ENCODE measurements at places on chromosomes 5 and 9.

- DNase-seq: no peak
- H3K36me3 ChIP-seq: no peaks in the 10 kb centered on the region
- H3K4me3 ChIP-seq: no peak overlapping the region
- no peak overlapping the region for H3K27ac ChIP-seq
- no peaks in the 10 kb centered on the region for H3K4me1 ChIP-seq
Observed at GRCh38 chr5:117394506-117395157, 820.0 kb upstream of the SEMA6A start.

GRCh38 chr9:112059966-112060320 is 115.2 kb downstream of the SUSD1 start:
- no peaks in the 10 kb centered on the region for H3K36me3 ChIP-seq
- no peaks in the 10 kb centered on the region for H3K27me3 ChIP-seq
- DNase-seq: no peak
- peaks cover 3% of the 10 kb centered on the region for H3K4me1 ChIP-seq

DNA sequence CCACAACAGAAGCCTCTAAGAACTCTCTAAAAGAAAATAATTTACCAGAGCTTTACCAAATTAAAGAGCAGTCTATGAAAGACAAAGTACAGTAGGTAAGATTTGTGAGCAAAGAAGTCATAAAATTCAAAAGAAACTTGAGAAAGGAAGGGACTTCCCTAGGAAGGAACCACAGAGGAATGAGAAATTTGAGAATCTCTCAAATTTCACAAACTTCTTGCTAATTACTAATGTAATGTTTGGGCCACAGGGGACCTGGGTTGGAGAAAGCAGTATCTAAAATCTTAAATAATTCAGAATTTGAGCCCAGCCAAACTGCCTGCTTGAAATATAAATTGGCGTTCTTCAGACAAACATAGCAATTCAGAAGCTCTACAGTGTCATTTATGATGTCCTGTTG is 225.0 kb upstream of the PRR16 start:
- DNase-seq: no peak
- H3K4me3 ChIP-seq: no peak overlapping the region
- H3K27ac ChIP-seq: no peak overlapping the region
- no peaks in the 10 kb centered on the region for H3K36me3 ChIP-seq
- H3K4me1 ChIP-seq: no peaks in the 10 kb centered on the region

DNA sequence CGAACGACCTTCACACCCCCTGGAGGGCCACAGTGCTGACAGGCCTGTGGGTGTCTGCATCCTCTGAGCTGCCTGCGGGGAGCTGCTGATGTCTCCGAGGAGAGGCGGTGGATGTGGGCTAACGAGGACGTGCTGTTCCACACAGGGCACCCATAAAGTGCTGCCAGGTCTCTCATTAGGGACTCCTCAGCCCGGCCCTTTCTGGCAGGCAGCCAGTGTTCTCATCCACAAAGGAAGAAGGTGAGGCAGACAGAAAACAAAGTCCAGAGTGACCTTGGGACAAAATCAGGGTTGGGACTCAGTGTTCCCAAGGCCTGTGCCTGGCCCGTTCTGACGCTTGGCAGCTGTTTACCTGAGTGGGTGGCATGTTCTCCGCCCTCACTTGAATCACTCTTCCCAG is 29.3 kb downstream of the CARTPT start:
- H3K4me1 ChIP-seq: peaks cover 5% of the 10 kb centered on the region
- no peaks in the 10 kb centered on the region for H3K36me3 ChIP-seq
- no peak overlapping the region for H3K4me3 ChIP-seq
- no peak for DNase-seq

GRCh38 chr9:38227061-38227540 is 158.1 kb upstream of the SHB start:
- no peaks in the 10 kb centered on the region for H3K27me3 ChIP-seq
- DNase-seq: peak; percentile 61
- H3K4me1 ChIP-seq: no peaks in the 10 kb centered on the region

- no peaks in the 10 kb centered on the region for H3K27me3 ChIP-seq
- no peak for DNase-seq
- H3K4me3 ChIP-seq: no peak overlapping the region
Observed at GRCh38 chr9:114383521-114384231, 4.1 kb downstream of the AKNA start.

DNA sequence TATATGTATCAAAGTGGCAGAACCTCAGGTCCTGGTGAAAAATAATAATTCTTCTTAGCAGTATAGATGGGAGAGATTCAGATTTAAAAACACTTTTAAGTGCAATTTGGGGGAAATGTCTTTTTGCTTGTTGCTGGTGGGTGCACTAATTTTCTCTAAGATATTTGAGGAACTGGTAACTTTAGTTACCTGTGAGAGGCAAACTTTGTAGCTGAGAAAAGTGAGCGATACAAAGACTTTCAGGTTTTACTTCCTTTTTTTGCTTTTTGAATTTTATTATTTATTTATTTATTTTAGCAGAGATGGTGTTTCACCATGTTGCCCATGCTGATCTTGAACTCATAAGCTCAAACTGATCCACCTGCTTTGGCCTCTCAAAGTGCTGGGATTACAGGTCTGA is 303.1 kb upstream of the PTGER4 start:
- no peak for DNase-seq
- H3K4me3 ChIP-seq: no peak overlapping the region
- no peaks in the 10 kb centered on the region for H3K36me3 ChIP-seq
- H3K4me1 ChIP-seq: no peaks in the 10 kb centered on the region
- no peak overlapping the region for H3K27ac ChIP-seq

DNA sequence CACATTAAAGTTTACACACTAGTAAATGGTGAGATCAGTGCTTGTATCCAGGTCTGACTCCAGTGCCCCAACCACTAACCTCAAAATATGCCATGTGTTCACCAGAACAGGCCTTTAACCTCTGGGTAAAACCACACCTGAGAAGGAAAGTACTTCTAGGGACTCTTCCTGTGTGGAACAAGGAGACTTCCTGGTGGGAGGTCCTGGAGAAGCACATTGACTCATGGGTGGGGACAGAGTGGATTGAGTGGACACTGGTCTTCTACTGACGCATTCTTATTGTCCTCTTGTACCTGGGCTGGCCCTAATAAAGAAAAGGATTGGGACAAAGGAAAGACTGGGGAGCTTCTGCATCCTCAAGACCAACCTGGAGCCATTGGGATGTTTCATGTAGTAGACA is 43.4 kb downstream of the ANGPTL2 start:
- H3K4me3 ChIP-seq: no peak overlapping the region
- H3K4me1 ChIP-seq: no peaks in the 10 kb centered on the region
- no peak for DNase-seq
- H3K27ac ChIP-seq: no peak overlapping the region
- H3K27me3 ChIP-seq: no peaks in the 10 kb centered on the region

DNA sequence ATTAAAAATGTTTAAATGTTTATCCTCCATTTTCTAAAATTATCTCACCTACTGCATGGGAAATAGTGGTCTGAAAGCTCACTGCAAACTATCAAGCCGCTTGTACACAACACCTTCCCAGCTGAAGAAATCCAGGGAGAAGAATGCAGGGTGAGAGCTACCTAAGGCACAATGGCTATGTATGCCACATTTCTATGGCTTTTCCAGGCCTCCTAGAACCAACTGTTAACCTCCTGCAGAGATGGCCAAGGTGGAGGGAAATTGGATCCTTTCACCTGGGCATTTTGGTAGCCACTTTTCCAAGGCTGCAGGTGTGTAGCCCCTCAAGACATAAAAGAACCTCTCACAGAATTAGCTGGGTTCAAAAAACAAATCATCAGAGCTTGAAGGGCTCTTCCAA is 286.4 kb downstream of the EBF1 start:
- no peak overlapping the region for H3K4me3 ChIP-seq
- no peak for DNase-seq
- H3K27me3 ChIP-seq: no peaks in the 10 kb centered on the region
- no peaks in the 10 kb centered on the region for H3K4me1 ChIP-seq
- no peaks in the 10 kb centered on the region for H3K36me3 ChIP-seq

GRCh38 chr9:76943054-76943453 is 37.1 kb upstream of the PRUNE2 start:
- H3K27me3 ChIP-seq: no peaks in the 10 kb centered on the region
- no peaks in the 10 kb centered on the region for H3K4me1 ChIP-seq
- no peak for DNase-seq
- no peak overlapping the region for H3K27ac ChIP-seq
- H3K4me3 ChIP-seq: no peak overlapping the region
- no peaks in the 10 kb centered on the region for H3K36me3 ChIP-seq

GRCh38 chr5:74853256-74853655 is 12.9 kb downstream of the FAM169A start:
- peaks cover 6% of the 10 kb centered on the region for H3K4me1 ChIP-seq
- no peak overlapping the region for H3K27ac ChIP-seq
- no peaks in the 10 kb centered on the region for H3K27me3 ChIP-seq
- H3K36me3 ChIP-seq: no peaks in the 10 kb centered on the region

DNA sequence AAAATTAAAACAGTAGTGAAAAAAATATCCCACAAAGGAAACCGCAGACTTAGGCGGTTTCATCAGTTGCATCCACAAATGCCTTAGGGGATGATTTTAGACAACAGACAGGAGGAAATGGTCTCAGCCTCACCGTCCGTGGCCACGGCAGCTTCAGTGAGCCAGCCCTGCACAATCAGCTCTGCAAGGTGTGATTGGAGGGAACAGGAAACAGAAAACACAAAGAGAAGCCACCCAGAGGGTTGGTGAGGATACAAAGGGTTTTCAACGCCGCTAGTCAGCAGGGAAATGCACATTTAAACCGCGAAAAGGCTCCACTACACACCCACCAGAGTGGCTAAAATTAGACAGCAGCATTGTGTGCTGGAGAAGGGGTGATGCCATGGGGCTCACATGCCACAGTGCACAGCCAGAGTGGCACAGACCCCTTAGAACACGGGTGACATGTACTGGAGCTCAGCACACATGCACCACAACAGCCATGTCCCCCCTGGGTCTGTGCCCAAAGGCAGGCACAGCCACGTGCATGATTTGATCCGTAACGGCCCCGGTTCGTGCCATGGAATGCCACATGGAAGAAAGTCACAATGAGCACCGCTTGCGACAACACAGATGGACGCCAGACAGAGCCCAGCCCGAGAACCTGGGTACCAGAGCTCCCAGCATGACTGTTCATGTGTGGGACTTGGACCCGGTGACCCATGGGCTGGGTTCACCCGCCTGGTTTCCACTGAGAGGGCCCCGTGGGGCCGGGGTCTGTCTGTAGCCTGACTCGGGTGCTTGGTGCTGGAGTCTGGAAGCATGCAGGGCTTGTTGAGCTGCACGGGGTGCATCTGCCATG is 18.3 kb upstream of the TERT start:
- H3K27ac ChIP-seq: no peak overlapping the region
- peaks cover 17% of the 10 kb centered on the region for H3K4me1 ChIP-seq
- no peaks in the 10 kb centered on the region for H3K27me3 ChIP-seq
- H3K4me3 ChIP-seq: no peak overlapping the region

DNA sequence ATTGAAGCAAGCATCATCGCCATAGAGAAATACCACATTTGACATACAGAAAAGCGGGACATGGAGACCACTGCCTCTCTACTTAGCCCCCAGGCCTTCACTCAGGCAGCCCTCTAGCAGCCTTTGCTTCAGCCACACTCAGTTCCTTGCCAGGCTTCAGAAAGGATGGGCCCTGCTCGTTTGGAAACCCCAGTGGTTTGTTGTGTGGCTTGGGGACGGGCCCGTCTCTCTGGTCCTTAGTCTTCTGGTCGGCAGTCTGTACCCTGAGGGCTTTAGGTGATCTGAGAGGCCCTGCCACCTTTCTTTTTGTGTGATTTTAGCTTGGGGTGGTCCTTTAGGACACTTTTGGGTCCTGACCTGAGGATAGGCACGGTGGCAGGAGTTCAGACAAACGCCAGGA is 21.1 kb upstream of the ARSI start:
- H3K27me3 ChIP-seq: no peaks in the 10 kb centered on the region
- H3K4me1 ChIP-seq: no peaks in the 10 kb centered on the region
- H3K27ac ChIP-seq: no peak overlapping the region

DNA sequence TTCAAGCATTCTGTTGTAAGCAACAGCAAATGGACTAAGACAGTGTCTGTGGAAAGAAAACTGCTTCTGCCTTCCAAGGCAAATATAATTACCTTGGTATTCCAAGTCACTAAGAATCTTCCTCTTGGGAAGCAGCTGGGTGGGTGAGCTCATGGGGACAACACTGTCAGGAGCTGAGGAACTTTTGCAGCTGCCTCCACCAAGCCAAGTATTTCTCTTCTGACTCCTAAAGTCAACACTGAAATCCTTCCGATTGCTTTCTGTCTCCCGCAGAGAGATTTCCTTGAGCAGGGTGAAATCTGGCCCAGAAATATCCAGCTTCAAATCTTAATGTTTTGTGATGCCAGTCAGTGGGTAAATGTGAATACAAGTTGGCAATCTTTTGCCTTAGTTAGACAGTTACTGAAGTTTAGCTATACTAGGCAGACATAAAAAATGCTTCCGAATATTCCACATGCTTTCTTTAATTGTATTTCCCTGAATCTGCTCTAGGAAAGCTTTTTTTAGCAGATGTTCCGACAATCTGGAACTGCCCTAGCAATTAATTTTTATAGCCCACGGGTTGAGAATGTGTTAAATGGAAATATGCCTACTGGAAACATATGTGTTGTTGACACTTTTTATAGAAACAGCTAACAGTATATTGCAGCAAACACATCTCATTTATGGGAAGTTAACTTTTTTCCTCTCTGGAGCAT is 369.9 kb upstream of the DAB2 start:
- DNase-seq: no peak
- no peak overlapping the region for H3K27ac ChIP-seq
- no peaks in the 10 kb centered on the region for H3K27me3 ChIP-seq
- no peaks in the 10 kb centered on the region for H3K4me1 ChIP-seq
- no peak overlapping the region for H3K4me3 ChIP-seq

DNA sequence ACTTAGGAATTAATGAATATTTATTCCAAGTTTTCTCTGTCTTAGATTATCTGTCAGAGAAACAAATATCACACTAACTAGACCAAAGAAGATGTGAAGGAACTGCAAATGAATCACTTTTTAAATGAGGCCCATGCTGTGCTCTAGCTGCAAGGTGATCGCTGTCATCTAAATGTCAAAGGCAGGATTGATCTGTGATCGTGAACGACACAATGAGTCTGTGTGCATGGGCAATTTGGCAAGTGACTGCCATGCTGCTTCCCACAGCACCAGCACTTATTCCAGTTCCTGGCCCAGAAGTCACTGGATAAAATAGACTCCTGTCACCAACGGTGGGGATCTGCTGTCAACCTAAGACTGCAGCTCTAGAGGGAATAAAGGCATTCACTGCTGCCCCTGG is 141.2 kb downstream of the TRIM36 start:
- no peak overlapping the region for H3K27ac ChIP-seq
- DNase-seq: no peak
- H3K36me3 ChIP-seq: no peaks in the 10 kb centered on the region
- H3K4me3 ChIP-seq: no peak overlapping the region
- no peaks in the 10 kb centered on the region for H3K4me1 ChIP-seq

GRCh38 chr5:61311836-61312808 is 19.9 kb upstream of the ZSWIM6 start:
- no peak for DNase-seq
- no peaks in the 10 kb centered on the region for H3K27me3 ChIP-seq
- no peak overlapping the region for H3K4me3 ChIP-seq
- H3K27ac ChIP-seq: no peak overlapping the region
- no peaks in the 10 kb centered on the region for H3K36me3 ChIP-seq

DNA sequence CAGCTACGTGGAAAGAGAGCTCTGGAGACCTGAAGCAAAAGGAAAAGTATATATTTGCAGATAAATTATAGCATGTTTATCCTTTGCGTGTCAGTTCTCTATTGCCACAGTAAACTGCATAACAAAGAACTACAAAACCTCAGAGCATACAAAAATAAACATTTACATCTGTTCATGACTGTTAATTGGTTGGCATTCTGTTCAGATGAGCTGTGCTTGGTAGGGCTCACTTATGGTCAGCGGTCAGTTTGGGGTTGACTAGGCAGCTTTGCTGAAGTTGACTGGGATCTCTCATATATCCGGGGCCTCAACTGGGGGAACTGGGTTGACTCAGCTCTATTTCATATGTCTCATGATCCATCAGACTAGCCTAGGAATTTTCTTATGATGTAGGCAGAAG is 257.7 kb downstream of the TLE1 start:
- no peak for DNase-seq
- H3K4me1 ChIP-seq: no peaks in the 10 kb centered on the region
- no peak overlapping the region for H3K27ac ChIP-seq
- no peak overlapping the region for H3K4me3 ChIP-seq

Measured in liver (tissue), 10 donors.